ENCODE measurements at places on chromosomes 12 and 14.

DNA sequence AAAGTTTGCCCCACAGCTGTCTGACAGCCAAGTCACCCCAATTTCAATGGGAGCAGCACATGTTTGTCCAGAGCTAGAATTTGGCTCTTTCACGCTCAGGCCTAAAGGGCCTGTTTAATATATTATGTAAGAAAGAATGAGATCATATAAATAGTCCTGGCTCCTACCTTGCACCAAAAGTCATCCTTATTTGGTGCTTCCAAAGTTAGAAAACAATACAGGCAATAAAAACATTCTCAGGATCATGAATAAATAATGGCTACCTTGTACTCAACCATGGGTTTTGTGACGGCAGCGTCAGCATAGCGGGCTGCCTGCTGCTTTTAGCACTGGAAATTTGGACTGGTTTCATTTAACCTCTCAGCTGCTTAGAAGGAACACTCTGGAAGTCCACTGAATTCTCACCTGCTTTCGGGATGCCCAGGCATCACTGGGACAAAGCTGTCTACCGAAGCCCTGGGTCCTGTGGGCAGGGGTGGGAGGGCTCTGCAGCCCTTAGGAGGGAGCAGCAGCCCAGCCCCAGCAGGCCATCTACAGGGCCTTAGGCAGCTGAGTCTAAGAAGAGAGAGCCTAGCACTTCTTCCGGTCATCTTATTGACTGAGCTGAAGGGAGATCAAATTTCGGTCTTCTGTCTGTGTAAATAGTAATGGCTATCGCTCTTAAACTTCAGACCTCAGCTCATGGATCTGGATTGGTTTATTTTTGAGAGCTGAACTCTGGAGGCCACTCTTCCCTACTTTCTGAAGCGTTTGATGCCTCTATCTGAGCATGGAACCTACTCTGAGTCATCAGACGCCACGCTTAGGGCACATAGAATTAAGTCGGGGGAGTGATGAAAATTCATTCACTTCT is 106.5 kb downstream of the SAMD4A start:
- DNase-seq = no peak

GRCh38 chr14:40697231-40697630 is 909.4 kb upstream of the LRFN5 start:
- DNase-seq = no peak

GRCh38 chr12:103102225-103102744 is 144.8 kb downstream of the ASCL1 start:
- DNase-seq = no peak

DNA sequence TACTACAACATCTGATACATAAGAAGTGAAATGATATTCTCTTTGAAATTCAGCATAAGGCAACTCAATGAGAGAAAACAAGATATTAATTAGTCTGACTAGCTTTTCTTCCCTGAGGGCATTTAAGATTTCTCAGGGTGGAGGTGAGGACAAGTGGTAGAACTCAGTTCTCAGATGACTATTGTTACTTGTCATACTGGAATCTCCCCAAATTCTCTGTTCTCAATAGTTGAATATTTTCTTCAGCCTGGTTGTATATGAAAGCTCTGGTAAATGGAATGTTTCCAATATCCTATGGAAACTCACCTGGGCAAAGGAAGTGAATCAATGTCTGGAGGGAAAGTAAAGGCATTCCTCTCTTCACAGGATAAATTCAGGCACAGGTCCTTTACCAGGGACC is 18.2 kb upstream of the ITGA5 start:
- DNase-seq = no peak

GRCh38 chr14:89787525-89787924 is 167.0 kb downstream of the EFCAB11 start:
- DNase-seq = no peak

DNA sequence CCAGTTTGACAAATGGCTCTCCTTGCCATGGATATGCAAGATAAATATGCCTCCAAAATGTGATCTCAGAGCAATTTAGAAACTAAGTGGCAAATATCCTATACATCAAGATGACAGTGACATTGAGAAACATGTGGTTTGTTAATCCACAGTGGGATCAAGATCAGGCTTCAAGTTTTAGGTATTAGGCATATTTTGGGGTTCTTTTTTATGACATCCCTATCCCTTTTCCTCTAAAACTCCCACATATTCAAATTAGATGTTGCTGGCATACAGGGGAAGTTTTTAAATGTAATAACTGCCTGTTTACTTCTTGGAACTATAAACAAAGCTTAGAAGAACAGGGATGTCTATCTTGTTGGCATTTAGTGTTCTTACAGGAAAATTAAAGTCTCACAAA is 179.4 kb downstream of the CRADD start:
- no peak for DNase-seq

DNA sequence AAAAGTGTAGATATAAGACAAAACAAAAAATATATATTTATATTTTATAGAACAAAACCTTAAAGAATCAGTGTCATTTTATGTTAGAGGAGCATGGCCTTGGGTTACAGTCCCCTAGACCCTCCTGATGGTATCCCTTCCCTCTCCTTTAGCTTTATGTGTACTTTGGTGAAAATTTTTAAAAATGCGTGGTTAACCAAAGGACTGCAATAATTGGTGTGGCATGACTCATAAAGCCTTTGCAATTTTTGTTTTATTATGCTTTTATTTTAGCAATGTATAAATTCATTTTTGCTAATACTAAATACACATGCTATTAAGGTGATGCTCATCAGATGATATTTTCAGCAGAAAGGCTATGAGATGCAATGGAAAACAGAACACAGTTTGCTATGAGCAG is 264.4 kb downstream of the SYT1 start:
- DNase-seq = no peak

DNA sequence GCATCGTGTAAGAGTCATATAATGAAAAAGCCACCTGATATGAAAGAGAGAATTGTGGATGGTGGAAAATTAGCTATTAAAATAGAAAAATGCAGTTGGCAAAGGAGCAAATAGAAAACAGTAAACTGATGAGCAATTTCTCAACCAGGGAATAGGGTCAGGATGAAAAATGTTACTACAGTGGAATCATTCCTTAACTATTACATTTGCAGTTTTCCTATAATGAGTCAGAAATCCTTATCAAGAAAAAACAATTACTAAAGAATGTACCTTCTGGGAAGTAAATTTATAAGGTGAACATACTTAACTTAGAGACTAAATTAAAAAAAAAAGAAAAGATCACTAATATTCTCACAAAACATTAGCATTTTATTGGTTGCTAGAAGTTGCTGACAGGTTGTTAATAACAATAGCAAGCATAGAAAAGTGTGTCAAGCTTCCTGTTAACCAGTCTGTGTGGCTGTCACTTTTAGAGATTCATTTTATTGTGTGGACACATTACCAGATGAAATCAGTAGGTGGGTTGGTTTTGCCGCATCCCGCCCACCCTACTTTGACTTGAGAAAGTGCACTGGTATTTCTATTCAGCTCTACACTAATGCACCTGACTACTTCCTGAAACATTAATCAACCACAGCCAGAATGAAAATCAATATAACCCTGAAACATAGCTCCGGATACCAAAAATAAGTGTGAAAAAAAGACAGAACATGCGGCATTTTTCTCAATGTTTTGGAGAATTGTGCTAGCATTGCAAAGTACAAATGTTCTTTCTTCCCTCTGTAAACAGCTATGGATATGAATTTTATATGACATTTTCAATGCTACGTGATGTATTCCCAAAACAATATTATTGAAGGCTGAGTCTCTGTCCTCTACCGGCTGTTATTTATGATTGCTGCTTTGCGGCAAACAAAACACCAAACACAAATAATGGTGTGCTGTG is 576.7 kb downstream of the SLC16A7 start:
- DNase-seq = no peak

- no peak for DNase-seq
These were observed 452 bp downstream of the NGDN start for GRCh38 chr14:23469906-23470403.

GRCh38 chr12:128833418-128833817 is 9.7 kb upstream of the SLC15A4 start:
- DNase-seq = no peak

- no peak for DNase-seq
These were observed 56.3 kb downstream of the ASCL1 start for GRCh38 chr12:103013741-103014300.

DNA sequence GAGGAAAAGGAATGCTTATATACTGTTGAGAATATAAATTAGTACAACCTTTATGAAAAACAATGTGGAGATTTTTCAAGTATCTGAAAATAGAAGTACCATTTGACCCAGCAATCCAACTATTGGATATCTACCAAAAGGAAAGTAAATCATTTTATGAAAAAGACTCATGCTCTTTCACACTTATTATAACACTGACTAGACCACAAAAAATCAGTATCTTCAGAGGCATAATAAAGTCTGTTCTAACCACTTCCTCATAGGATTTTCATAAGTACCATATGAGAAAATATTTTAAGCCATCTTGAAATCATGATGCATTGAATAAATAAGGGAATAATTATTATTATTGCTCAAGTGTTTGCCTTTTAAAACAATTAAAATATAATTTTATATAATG is 90.8 kb downstream of the SLCO1B1 start:
- no peak for DNase-seq

DNA sequence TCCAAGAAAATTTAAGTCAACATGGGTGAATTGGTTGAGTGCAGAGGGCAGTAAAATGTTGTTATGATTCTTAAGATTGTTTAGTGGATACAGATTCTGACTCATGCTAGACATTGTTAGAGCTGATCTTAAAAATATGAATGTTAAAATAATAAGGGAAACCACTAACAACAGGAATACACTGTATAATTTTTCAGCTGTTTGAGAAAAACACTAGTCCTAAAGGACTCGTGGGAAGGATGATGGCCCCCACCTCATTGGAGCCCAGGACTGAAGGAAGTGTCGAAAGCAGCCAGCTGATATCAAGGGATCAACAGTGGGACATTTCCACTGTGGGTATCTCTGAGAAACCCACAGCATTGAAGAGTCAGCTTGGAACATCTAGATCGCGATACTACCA is 82.9 kb upstream of the SCAF11 start:
- DNase-seq = no peak

GRCh38 chr14:95255487-95255886 is 64.2 kb downstream of the CLMN start:
- peak; percentile 95 for DNase-seq

- DNase-seq = no peak
These were observed 52.1 kb downstream of the NIN start for GRCh38 chr14:50778721-50779483.

GRCh38 chr12:103978384-103978982 is 12.8 kb downstream of the TDG start:
- DNase-seq = no peak

GRCh38 chr14:24964048-24964447 is 85.9 kb downstream of the STXBP6 start:
- DNase-seq = no peak

DNA sequence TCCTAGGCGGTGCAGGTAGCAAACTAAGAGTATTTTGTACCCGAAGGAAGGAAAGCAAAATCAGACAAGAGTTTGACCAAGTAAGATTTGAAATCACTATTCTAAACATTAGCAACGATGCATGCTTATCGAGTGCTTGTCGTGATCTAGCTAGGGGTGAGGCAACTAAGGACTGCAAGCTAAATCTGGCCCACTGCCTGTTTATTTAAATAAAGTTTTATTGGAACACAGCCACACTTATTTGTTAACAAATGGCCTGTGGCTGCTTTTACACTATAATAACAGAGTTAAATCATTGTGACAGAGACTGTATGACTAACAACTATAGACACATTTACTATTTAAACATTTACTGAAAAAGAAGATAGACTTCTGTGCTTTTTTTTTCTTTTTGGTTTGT is 983.6 kb downstream of the VRK1 start:
- DNase-seq = no peak
